ENCODE measurements at places on chromosomes 6 and 20. TPM values are rescaled to one million over a fixed set of nuclear protein-coding genes. Genes with fewer than 3 reads are reported as not detected.

DNA sequence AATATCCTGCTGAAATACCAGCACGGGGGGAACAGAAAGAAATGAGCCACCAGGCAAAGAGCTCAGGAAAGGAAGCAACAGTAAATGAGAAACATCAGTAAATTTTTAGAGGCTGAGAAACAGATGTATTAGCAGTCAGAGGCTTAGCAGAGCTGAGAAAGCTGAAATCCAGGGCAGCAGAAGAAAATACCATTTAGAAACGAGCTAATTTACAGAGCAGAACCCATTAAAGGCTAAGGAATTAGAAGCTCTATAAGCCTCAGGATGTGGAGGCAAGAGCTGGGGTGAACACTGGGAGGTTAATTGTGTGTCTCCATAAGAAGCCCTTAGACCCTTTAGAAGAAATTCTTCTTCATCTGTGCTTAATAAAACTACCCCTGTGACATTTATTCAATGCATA is 178.6 kb upstream of the RGS17 start:
- no peak for DNase-seq

DNA sequence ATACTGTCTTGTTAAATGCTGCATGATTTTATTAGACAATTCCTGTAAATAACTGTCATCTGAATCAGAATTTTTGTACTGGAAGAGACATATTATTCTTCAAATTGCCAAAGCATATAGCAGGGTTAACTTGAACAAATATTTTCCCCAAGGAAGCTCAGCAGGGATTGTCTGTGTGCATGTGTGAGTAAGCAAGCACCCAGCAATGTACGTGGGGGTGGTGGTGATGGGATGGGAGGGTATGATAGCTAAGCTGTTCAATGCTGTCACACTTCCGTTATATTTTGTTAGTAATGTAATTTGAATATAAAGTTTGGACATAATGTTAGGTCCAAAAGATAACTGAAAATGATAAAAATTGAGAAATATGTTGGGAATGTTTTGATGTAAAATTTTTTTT is 118.1 kb downstream of the MYB start:
- DNase-seq, result no peak

TGIF2 gene
- 56.2 TPM for polyA plus RNA-seq

DNA sequence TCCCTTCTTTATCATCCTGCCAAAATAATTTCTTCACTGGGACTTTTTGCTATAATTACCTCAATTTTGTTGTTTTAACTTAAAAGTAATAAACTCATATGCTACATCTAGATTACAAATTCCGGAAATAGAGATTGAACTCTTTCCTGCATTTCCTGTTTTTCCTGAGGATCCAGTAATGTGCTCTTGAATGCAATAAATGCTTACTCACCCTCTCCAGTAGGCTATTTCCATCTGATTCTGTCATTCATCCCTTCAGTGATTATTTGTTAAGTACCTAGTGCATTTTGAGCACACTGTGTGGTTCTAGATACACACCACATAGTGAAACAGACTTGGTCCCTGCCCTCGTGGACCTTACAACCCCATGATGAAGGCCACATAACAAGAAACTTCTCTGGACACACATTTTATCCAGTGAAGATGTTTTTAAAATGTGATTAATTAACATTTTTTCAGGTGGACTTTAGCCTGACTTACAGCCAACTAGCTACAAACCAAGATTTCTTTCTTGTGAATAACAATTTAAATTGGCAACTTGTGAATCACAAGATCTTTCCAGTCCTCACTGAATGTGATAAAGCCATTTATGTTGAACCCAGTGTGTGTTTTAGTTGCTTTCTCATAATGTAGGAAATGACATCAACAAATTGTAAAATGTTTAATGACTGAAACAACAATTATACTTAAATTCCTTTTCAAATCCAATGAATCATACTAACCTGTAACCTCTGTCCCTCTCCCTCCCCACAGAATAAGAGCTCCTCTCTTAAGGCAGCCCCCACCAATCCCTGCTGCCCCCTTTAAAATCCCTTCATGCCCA is 272.3 kb downstream of the KHDC1L start:
- no peak for DNase-seq

DNA sequence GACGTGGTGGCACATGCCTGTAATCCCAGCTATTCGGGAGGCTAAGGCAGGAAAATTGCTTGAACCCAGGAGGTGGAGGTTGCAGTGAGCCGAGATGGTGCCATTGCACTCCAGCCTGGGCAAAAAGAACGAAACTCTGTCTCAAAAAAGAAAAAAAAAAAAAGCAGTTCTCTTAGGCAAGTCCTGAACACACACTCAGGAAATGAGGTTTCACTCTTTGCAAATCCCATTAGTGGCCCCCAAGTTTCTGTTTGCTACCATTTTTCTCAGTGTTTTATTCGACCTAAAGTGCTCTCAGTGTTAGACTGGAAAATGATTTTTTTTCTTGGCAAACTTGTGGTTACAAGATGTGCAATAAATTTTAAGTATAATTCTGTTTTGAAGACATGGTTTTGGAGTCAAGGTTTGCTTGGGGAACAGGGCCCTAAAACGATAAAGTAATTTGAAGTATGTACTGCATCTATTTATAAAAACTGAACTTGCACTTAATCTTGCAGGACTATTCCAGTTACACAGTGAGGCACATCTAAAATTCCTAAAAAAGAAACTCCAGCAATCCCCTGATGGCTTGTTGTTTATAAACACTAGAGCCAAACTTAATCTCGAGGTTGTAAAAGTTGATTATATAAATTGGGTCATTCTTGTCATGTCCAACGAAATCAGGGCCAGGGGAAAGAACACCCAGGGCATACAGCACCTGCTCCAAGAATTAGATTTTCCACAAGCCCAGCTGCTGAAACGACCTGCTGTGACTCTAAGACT is 42.6 kb downstream of the MAP1LC3A start:
- no peak for DNase-seq

LTA gene
- polyA plus RNA-seq, result 0.23 TPM

FAM50B gene
- 12.4 TPM for polyA plus RNA-seq

Data from left renal pelvis (tissue), 4 donors.